ENCODE measurements at places on chromosomes 1 and 21.

DNA sequence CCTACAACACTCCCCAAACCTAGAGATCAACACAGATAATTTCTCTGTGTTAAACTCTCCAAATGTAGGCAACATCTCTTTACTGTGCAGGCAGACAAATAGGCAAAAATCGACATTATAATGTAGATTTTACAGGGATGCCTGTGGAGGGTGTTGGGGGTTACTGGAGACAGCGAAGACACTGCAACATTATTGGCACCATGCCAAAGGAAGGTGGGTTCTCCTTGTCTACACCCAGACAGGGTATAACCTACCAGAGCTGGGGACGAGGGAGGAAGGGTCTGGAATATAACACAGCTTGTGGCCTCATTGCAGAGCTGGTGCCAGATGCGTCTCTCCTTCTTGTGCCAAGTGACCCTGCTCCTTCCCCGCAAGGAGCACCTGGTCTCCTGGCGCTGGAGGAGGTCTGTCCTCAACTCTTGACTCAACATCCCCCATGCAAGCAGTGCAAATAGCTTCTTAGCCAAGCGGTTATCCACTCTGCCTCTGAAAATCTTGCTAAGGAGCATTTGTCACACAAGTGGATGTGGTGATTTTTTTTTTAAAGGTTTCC is 404.0 kb downstream of the PRDM2 start:
- no peak for DNase-seq

DNA sequence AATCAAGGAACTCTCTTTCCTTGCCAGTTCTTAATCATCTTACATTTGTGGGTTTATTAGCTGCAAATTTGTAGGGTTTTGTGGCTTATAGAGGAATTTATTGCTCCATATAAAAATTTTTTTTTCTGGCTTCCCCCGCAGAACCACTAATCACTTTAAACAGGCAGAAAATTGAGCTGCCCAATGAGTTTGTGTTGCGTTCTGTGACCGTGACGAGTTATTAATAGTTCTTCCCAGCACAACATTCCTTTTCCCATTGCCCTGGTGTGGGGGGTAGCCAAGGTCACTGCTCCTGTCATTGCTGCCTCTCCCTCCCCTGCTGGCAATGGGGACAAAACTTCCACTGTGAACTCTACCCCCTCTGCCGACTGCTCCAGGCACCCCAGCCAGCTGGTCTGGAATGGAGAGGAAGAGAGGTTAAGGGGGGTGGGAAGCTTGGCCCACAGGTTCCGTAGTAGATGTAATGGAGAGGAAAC is 55.1 kb downstream of the UBE2T start:
- no peak for DNase-seq

GRCh38 chr1:9448132-9449109 is 90.8 kb upstream of the SLC25A33 start:
- DNase-seq: no peak

- DNase-seq: no peak
Measured at GRCh38 chr1:240094041-240094722, 2.5 kb downstream of the FMN2 start.

GRCh38 chr1:116794804-116795481 is 40.7 kb downstream of the CD2 start:
- DNase-seq: no peak

DNA sequence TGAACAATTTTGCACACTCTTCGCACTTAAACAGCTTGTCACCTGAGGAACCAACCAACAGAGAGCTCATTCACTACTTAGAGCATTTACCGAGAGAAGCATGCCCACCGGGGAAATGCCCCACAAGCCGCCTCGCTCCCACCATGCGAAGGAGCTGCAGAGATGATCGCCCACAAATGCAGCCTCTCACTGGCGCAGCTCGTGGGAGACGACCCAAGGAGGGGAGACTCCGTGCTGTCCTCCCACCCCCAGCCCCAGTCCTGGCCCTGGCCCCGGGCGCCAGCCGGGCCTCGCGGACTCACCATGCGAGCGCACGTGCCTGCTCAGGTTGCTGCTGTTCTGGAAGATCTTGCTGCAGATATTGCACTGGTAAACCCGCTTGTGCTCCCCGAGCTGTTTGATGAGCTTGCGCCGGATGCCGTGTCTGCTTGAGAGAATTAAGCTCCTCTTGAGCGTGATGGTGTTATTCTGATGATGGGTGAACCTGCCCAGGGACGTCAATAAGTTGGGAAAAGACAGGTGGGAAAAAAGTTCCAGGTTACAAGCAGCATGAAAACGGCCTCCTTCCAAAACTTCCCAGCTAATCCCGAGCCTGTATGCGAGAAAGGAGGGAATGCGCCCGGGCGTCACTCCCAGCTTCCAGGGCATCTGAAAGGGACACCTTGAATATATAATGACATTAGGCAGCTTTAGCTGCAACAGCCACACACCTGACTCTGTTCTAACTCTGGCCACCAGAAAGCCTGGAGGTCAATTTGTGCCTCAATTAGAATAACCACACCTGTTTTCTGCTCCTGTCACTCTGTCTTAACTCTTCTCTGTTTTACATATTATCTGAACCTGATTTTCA is 42.8 kb downstream of the PRDM15 start:
- no peak for DNase-seq

DNA sequence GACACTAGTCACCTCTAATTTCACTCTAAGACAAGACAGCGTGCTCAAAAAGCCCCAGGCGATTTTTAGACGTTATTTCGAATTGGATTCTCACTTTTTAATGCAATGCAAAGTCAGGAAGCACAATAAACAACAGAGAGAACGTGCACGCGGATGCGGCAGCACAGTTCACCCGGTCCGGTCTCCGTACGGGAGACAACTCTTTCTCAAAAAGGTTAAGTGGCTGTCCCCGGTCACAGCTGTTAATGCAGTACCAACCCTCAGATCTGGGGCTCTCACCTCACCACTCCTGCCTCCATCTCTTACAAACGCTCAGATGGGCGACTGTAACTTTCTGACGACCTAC is 1.2 kb downstream of the HP1BP3 start:
- DNase-seq: no peak

- peak; percentile 41 for DNase-seq
Measured at GRCh38 chr1:156444407-156445001, 56.1 kb downstream of the MEF2D start.

DNA sequence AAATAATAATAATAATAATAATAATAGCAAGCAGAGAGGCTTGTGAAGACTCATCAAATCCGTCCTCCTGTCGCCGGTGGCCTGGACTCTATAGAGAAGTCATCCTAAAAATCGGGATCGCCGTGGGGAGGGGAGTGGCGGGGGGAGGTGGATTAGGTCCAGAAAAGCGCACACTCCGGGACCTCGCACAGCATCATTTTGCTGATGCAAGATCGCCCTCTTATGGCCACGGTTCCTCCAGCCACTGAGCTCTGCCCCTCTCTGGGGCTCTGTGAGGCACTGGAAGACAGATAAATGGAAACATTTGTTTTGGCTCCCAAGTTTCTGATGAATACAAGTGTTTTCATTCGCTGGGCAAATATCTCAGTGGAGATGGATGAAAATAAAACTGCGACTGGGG is 612.0 kb downstream of the MATN1 start:
- DNase-seq: no peak

GRCh38 chr1:10541286-10541685 is 66.5 kb downstream of the PEX14 start:
- DNase-seq: no peak

- no peak for DNase-seq
Measured at GRCh38 chr21:27759091-27759659, 792.3 kb upstream of the ADAMTS5 start.

GRCh38 chr1:164561472-164561871 is 2.5 kb downstream of the PBX1 start:
- no peak for DNase-seq

DNA sequence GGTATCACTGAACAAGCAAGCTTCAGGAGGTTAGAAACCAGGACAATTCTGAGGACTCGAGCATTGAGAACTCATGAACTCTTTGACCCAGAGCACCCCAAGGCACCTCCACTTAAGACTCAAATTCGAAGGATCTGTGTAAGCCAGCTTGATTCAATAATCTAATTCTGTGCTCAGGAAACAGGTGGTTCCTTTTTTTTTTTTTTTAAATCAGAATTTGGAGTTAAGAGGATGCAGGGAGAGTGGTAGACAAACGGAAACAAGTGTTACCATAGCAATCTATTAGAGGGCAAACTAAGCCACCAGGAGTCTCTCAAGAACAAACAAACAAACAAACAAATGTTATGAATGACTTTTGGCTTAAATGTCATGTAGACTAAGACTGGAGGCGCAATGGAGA is 53.8 kb upstream of the DPH5 start:
- no peak for DNase-seq

DNA sequence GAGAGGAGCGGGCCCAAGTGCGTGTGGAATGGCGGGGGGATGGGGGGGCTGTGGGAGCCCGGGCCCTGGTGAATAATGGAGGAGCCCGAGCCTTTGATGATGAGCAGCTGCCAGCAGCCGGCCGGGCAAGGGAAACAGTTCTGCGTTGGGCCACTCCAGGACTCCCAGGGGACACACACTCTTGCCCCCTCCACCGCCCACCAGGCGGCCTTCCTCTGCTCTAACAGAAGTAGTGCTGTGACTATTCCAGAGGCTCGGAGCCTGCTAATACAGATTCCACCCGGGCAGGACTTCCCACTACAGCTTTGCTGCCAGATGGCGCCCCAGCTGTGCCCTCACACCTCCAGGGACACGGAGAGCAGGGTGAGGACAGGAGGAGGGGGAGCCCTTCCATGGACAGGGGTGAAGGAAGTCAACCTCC is 48.2 kb upstream of the LRP8 start:
- no peak for DNase-seq

- no peak for DNase-seq
Measured at GRCh38 chr1:224253721-224254120, 70.7 kb downstream of the DEGS1 start.

- DNase-seq: no peak
Measured at GRCh38 chr1:33460144-33460543, 12.3 kb upstream of the ZSCAN20 start.

DNA sequence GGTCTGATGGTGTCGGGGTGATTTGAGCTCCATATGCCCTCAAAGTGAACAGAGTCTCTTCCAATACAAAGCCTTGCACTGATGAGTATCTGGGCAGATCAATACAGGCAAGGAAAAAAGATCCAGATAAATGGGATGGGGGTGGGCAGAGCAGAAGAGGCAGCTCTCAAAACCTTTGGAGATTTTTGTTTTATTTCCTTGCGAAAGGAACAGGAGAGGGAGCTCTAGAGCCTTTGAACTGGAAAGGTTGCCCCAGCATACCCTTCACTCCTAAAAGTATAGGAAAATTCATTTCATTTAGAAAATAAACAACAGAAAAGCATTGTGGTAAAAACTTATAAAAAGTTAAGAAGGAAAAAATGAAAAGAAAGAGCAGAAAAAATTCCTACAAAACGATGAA is 31.4 kb upstream of the OLIG2 start:
- no peak for DNase-seq

- no peak for DNase-seq
Measured at GRCh38 chr21:36769051-36769839, 70.3 kb downstream of the SIM2 start.

DNA sequence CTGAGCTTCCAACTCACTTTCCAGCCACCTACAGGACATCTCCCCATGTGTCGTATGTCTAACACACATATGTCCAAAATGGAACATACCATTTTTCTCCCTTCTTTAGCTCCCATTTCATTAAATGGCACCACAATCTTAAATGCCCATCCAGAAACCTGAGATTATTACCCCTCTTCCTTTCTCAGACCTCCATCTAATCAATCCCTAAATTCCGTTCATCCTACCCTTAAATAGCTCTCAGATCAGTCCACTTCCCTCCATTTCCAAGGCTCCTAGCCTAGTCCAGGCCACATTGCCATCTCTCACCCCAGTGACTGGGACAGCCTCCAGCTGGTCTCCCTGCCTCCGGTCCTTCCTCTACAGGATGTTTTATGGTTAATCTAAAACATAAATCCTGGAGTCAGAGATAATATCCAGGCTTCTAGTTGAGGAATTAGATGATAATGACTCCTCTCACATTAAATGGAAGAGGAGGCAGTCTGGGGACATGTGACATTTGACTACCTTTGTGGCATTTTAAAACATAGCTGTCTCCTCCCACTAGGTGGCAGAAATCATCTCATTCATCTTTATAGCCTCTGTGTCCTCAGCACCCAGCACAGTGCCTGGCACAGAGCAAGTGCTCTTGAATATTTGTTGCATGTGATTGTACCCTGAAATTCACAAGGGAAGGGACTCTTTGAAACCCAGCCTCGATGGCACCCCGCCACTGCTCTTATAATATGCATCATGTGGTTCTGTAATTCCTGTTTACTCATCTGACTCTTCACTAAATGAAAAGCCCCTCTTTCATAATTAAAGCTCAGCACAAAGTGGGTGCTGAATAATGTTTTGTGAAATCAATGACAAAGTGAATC is 102.3 kb downstream of the TMEM53 start:
- DNase-seq: no peak

GRCh38 chr21:29148530-29148929 is 18.1 kb downstream of the MAP3K7CL start:
- no peak for DNase-seq

DNA sequence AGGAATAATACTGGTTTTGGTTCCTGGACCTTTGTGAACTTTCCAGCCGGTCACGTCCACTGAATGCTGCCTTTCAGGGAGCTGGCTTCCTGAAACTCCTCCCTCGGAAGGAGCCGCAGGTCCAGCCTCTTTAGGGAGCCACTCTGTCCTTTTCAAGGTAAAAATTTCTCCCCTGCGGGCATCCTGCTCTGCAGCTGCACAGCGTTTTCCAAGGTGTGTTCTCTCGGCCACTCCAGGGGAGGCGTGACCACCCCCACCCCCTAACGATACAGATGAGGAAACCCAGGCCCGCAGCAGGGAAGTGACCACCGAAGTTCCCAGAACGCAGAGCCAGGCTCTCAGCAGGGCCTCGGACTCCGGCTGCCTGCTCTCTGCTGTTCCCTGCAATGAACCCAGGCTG is 21.5 kb downstream of the PADI2 start:
- DNase-seq: no peak
